ENCODE measurements at places on chromosomes 2 and 18. TPM values are rescaled to one million over a fixed set of nuclear protein-coding genes. Genes with fewer than 3 reads are reported as not detected.

- no peak for DNase-seq
Observed at GRCh38 chr18:48673853-48674721, 135.3 kb downstream of the CTIF start.

DNA sequence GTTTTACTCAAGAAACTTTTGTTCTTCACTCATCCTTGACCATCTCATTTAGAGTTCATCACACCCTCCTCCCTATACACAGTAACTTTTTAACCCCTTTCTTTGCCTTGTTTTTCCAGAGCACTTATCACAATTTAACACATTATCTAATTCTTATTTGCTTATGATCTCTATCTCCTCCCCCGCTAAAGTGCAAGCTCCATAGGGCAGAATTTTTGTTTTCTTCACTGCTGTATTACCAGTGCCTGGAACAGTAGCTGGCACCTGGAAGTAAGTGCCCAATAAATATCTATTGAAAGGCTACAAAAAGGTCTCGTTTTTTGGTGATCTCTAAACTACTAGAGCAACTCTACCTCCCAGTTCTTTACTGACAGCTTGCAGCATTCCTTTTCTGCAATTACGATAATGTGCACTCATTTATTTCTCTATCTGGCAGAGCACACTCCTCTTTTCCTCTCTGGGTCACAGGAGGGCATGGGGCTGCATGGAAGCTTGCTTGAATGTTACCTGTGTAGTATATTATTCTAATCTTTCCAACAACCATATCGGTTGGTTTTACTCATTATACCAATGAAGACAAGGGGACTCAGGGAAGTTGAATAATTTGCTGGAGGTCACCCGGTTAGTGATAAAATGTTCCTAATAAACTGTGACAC is 57.4 kb upstream of the CHST9 start:
- DNase-seq = no peak

DNA sequence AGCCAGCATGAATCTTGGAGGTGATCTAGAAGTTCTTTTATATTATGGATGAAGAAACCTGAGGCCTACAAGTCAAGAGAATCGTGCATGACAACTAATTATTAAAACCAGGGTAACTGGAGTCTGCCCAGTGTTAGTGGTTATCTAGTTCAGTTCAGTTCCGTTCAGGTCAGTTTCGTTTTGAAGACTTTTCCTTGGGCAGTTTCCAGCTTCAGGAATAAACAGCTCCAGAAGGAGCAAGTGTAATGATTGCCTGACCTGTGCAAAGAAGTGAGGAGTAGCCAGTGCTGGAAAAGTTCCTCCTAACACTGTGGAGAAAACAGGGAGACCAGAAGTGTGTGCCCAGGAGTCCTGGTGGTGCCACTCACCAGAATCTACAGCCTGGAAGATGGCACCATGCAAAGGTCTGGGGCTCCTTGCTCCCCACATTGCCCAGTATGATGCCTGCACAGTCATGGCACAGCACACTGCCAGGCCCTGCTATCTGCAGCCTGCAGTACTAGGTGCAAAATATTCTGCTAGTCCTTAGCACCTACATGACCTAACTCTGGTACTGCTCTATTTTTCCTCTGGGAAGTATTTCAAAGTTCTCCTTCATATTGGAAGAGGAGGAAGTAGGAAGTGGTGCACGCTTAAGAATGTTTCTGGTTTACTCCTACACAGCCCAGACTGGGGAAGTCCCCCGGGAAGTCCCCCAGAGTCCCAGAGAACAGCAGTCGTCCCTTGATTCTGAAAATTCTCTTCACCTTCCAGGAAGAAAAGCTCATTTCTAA is 65.8 kb downstream of the SUMO1 start:
- no peak for DNase-seq

DNA sequence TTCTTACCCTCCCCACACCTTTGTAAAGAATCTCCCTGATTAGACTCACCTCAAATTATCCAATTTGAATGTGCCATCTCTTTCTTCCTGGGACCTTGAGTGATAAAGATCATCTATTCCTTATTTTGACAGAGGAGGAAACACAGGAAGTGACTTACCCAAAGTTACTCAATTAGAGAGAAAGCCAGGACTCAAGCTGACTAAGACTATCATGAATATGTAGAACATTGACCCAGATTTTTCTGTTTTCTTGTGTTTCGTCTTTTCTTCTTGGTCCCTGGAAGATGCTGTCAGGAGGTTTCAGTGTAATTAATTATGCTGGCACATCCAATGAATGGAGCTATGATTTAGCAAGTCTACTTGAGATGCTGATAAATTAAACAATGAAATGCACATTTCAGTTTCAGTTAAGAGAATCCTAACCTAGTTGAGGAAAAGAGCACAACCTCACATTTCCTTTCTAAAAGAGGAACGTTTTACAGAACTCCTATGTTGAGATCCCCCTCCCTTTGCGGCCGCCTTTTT is 380.4 kb downstream of the CLIP4 start:
- no peak for DNase-seq

GRCh38 chr2:176111309-176111663 is 4.2 kb downstream of the HOXD11 start:
- DNase-seq = no peak

GRCh38 chr2:98269274-98269673 is 77.0 kb upstream of the CNGA3 start:
- DNase-seq = no peak

DNA sequence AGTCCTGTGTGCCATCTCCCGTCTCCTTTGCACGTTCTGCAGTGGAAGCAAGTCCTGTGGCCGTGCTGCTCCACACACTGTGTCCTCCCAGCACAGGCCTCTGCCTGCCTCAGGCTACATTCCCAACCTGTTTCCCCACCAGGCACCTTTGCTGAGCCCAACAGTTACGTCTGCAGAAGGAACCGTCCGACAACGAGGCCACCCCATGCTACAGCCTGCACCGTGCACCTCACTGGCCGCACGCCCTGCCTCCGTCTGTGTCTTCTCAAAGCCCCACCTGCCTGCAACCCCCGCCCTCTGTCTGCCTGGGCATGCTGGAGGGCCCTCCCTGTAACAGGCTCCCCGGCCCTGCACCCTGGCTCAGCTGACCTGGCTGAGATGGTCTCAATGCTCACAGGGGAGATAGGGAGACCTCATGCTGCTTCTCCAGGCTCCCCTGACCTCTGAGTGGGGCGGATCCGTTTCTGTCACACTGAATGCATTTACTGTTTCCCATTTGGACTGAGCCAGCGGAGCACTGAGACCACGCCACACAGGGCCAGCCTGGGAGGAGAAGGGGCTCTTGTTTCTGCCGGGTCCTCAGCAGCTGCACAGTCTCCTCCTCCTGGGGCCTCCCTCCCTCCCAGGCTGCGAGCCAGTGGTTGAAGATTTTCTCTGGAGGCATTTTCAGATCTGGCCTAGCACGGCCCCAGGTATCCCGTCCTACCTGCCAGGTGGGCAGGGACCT is 109.1 kb upstream of the OTOS start:
- DNase-seq = no peak

DNA sequence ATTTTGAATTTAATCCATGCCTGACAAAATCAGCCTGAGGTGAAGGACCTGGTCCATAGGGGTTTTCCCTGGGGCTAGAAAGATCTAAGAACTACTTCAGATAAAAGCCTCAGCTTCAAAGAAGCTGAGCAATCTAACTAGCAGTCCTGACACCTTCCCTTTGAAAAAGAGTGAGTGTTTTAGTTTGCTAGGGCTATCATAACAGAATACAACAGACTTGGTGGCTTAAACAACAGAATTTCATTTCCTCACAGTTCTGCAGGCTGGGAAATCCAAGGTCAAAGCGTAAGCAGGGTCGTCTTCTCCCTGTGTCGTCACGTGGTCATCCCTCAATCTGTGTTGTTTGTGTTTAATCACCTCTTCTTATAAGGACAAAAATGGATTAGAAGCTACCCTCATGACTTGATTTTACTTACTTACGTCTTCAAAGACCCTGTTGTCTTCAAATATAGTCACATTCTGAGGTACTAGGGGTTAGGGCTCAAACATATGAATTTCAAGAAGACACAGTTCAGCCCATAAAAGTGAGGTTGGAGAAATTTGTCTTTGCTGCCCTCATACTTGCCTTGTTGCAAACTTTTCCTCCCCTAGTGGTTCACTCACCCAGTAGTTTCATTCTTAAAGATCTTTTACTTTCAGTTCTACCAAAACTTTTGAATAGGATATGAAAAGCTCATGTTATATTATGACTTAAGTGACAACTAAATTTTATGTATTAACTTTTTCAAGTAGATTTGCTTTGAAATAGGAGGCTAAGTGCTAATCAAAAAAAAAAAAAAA is 673.8 kb downstream of the ARHGAP15 start:
- no peak for DNase-seq

- DNase-seq = no peak
Observed at GRCh38 chr2:171158790-171159371, 1.8 kb downstream of the TLK1 start.

- DNase-seq = no peak
Observed at GRCh38 chr2:69247583-69247982, 139.4 kb downstream of the GFPT1 start.

DNA sequence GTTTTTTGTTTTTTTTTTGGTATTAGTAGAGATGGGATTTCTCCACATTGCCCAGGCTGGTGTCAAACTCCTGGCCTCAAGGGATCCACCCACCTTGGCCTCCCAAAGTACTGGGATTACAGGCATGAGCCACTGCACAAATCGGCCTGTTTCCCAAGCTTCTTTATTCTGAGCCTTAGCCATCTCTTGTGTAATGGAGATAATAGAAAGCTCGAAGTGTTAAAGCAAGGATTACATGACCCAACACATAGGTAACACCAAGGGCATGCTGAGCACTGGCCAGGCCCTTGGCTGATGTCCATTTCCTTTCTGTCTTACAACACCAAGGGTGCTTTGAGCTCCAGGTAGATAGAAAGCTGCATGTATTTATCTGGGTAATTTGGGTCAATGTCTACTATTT is 187.8 kb upstream of the MEX3C start:
- no peak for DNase-seq

- DNase-seq = no peak
Observed at GRCh38 chr2:168804214-168804613, 1.8 kb downstream of the NOSTRIN start.

GRCh38 chr18:76346490-76347130 is 148.4 kb downstream of the ZNF516 start:
- DNase-seq = no peak

- no peak for DNase-seq
Observed at GRCh38 chr2:238651306-238652052, 196.4 kb upstream of the TWIST2 start.

- no peak for DNase-seq
Observed at GRCh38 chr2:27160191-27160590, 11.4 kb downstream of the TCF23 start.

DNA sequence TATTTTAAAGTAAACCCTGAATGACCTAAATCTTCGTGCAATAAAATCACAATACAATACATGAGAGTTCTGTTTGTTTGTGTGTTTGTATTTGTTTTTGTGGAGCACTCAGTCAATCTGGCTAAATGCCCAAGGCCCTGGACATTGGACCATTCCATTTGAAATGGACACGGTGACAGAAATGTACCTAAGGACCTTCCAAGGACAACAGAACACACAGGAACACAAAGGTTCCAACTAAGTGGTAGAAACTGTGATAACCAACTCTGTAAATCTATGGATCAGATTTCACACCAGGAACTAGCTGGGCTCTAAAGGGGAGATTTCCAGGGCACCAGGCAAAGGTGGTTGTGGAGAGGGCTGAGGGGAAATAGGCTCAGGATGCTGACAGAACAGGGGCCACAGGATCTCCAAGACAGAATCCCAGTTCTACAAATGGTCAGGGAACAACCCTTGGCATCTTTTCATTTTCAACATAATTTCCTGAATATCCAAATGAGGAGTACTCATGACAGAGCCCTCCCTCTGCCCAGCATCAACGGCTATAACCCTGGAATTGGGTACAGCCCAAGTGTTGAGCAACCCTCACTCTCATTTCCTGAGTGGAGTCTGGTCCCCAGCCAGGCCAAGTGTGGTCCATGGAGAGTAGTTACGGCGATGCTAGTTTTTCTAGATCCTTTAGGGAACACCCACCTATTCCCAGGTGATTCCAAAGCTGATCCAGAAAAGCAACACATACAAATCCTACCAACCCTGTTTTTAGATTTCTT is 78.4 kb downstream of the NCKAP5 start:
- no peak for DNase-seq

GRCh38 chr2:162749994-162750393 is 88.6 kb downstream of the KCNH7 start:
- DNase-seq = no peak

DNA sequence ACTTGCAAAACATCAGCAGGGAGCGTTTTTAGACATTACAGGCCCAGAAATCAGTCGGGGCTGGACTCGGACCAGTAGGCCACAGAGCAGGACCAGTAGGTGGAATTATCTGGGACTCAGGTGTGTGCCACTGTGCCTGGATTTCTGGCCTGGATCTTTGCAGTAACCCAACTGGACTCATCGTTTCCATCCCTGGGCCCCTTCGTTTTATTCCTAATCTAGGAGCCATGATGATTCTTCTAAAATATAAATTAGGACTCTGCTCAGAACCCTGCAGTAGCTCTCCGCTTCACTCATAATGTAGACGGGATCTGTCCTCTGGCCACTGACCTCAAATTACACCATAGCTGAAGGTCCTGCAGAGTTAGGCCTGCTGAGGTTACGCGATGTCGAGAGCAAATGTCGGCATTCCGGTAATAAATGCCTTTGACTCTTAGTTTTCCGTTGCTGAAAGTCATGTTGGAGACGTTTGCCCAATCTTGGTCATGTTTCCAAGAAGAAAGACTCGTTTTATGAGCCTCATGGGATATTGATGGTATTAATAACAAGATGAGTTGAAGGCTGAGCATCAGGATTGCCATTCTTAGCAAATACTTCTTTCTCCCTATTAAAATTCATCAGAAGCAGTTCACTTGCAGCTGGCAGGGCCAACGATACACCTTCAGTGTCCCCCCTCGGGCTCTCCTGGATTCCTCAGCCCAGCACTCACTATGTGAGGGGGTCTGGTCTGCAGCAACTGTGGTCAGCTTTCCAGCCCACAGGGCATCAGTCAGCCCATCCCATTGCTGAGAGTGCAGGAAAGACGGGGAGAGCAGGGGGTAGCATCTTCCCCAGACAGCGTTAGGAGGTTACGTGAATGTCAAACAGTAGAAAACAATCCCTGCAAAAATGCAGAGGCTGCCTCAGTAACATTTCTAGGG is 39.9 kb upstream of the KLF11 start:
- DNase-seq = no peak

DNA sequence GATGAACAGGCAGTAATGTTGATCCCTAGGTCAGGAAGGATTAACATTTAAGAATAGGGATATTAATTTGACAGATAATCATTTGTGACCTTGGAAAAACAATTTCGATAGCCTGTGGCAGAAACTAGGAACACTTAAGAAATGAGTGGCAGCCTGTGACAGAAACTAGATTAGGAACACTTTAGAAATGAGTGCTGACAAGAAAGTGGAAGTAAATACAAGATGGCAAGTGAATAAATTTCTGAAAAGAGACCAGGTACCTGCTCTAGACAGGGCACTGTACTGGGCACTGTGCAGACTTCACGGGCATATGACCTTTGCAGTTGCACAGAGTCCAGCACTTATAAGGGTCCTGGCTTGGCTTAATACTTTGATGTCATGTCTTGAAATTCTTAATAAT is 5.5 kb upstream of the HNRNPA3 start:
- DNase-seq = no peak

GRCh38 chr2:174602745-174603144 is 5.1 kb upstream of the WIPF1 start:
- no peak for DNase-seq

REG3G gene
- not detected for polyA plus RNA-seq

UGT1A3 gene
- polyA plus RNA-seq = not detected

SEPTIN10 gene
- polyA plus RNA-seq = 133 TPM

PRR30 gene
- polyA plus RNA-seq = not detected

MYL1 gene
- polyA plus RNA-seq = 1.2 TPM

ANKRD44 gene
- polyA plus RNA-seq = 12.0 TPM

NETO1 gene
- polyA plus RNA-seq = 0.99 TPM

SERPINB3 gene
- polyA plus RNA-seq = 0.11 TPM

TBR1 gene
- polyA plus RNA-seq = 0.03 TPM

Measured in left renal pelvis (tissue), 4 donors.